ENCODE measurements at places on chromosomes 13 and 19.
A peak's percentile ranks its signal among the peaks of the same experiment; 100 is the strongest.

- DNase-seq = no peak
Observed at GRCh38 chr19:30853036-30853435, 480.9 kb downstream of the ZNF536 start.

GRCh38 chr19:24141612-24142011 is 54.6 kb downstream of the ZNF254 start:
- DNase-seq = no peak

DNA sequence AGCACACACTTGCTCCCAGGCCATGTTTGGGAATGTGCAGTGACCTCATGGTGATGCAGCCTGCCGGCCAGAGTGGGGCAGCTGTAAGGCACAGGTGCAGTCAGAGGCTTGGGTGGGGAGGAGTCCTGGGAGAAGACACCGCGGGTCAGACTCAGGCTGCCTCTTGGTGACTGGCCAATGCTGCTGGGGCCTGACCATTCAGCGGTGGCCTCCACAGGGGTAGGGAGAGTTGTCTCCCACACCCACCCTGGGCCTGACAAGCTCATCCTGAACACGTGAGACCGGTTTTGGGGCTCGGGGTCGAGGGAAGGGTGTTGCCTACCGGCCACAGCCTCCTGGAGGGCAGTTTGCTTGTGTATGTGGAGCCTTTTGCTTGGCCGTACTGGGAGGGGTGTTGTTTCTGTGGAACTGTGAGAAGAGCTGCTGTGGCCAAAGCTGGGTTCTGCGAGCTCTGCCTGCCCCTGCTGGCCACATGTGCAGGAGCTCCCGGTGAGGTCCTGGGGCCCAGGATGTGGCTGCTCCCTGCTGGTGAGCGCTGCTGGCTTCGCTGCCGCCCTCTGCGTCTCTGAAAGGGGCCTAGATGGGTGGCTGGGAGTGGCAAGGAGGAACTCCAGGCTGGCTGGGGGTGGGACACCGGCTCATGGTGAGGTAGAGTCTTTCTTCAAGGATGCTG is 22.1 kb downstream of the UPF1 start:
- no peak for DNase-seq

DNA sequence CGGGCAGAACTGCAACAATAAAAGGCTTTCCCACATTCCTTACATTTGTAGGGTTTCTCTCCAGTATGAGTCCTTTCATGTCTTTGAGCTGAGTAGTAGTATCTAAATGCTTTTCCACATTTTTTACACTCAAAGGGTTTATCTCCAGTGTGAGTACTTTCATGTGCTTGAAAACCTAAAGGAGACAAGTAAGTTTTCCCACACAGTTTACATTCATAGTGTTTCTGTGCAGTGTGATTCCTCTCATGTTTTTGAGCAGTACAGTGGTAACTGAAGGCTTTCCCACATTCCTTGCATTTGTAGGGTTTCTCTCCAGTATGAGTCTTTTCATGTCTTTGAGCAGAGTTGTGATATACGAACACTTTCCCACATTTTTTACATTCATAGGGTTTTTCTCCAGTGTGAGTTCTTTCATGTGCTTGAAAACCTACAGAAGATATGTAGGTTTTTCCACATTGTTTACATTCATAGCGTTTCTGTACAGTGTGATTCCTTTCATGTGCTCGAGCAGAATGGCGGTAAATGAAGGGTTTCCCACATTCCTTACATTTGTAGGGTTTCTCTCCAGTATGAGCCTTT is 47.0 kb downstream of the ZNF44 start:
- no peak for DNase-seq

GRCh38 chr13:33208290-33209220 is 77.0 kb downstream of the STARD13 start:
- DNase-seq = no peak

DNA sequence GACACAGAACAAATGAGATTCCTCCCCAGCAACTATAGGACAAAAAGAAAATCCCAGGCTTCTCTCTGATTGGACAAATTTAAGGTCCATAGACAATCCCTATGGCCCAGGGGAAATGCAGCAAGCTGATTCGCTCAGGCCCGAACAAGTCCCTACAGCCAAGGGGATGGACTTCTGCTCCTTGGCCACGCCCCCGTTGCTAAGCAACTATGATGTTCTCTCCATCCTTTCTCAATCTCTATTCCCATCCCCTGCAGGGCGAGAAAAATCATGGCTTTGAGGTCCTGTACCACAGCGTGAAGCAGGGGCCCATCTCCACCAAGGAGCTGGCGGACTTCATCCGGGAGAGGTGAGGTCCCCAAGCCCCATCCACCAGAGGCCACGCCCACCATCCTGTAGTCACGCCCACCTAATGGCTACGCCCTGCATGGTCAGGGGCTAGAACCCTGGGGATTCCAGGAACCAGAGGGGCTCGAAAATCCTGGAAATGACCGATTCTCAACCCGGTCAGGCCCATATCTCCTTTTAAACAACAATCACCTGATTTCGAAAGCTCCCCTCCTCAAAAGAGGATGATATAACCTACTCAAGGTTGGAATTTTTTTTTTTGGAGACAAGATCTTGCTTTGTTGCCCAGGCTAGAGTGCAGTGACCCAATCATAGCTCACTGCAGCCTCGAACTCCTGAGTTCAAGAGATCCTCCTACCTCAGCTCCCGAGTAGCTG is 11.4 kb downstream of the FCHO1 start:
- no peak for DNase-seq

DNA sequence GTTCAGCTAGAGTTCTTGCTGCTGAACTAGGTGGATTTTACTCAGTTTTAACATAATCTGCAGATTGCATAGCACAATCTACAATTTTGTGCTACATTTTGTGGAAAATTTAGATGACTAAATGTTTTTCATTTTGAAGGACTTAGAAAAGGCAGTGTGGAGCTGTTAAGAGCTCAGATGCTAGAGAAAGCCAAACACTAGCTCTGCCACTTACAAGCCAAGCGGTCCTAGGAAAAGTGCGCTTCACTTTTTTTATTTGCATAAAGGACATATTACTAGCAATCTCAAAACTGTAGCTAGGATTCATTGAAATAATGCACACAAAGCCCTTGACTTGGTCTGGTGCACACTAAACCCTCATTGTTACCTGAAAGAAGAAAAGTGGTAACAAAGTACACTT is 8.1 kb upstream of the CSNK1A1L start:
- no peak for DNase-seq

- DNase-seq = peak; percentile 67
Observed at GRCh38 chr19:16371540-16371986, 46.9 kb downstream of the KLF2 start.

- no peak for DNase-seq
Observed at GRCh38 chr13:113407531-113408393, 43.8 kb upstream of the GRTP1 start.

DNA sequence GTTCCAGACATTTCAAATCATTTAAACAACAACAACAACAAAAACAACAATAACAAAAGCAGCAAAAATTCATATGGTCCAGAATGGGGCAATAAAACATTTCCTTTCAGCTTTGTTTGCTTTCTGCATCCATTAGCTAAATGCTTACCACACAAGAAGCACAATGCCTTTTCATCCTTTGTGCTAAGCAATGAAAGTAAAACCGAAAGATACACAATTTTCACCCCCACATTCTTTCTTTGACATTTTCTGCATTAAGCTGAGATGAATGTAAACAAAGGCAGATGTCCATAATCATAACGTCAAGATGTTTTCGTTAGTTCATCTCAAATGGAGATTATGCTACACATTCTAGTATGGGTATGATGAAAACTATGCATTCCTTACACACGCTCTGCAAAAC is 568.5 kb downstream of the SLITRK6 start:
- DNase-seq = no peak

- DNase-seq = no peak
Observed at GRCh38 chr19:5682107-5682482, 1.3 kb downstream of the HSD11B1L start.

DNA sequence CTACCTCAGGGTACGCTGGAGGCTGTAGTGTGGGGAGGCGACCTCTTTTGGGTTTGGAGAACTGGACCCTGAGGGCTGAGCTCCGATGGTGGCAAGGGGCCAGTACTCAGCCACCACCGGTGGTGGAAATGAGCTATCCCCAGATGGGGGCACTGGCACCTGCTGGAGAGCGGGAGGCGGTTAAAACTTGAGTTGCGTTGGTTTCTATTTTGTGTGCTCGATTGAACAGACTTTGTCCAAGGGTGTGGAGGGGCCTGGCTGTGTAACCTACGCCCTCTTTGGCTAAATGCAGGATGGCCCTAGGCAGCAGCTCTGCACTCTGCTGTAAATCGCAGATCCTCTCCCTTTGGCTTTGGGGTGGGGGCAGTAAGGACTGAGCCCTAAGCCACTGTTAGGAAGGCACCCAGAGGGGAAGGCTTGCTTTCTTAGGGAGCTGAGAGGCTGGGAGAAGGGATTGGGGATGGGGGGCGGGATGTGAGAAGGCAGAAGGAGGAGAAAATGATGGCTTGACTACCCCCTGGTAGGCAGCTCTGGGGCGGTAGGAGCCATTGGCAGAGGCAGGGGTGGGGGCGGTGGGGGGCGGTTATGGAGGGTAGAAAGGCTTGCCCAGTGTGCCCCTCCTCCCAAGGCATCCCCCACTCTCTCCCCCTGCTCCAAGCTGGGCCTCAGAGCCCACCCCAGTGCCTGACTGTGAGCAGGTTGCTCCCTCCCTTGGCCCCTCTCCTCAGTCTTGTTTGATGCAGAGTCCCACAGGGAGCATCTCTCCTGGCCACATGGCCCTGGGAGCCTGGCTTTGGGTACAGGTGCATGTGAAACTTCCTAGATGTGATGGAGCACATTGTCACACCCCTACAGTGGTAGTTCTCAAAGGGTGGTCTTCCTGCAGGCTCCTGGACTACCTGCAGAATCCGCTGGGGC is 5.0 kb downstream of the VSTM2B start:
- DNase-seq = no peak

DNA sequence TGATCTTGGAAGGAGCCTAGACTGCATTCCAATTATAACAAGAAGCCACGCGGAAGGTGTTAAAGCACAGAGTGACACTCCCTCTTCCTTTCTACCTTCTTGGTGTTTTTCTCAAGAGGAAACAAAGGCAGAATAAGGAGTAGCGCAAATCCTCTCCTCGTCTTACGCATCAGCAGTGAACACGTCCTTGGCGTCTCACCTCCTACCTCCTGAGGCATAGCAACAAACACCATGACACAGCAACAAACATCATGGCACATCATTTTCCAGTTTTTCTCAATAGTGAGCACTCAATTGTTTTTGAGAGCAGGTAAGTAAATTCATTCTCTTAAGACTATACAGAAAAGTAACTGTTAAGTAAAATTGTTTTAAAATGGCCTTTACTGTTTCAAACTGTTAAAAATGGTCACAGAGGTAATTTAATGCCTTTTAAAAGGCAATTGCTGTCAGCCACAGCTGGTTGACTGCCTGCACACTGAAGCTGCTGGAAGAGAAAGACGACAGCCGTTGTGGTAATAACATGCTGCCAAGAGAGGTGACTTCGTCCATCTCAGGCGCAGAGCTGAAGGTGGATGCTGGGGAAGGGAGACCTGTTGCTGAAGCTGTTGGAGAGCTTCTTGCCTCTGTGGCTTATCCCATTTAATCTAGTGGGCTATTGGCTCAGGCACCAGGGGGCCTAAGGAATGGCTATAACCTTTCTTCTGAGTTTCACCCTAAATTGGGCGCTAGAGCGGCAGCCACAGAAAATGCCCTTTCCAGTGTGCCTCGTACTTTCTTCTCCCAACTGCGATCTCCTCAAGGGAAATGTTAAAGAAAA is 703.7 kb downstream of the UQCRFS1 start:
- no peak for DNase-seq

GRCh38 chr13:108895220-108895704 is 265.9 kb downstream of the MYO16 start:
- DNase-seq = no peak

DNA sequence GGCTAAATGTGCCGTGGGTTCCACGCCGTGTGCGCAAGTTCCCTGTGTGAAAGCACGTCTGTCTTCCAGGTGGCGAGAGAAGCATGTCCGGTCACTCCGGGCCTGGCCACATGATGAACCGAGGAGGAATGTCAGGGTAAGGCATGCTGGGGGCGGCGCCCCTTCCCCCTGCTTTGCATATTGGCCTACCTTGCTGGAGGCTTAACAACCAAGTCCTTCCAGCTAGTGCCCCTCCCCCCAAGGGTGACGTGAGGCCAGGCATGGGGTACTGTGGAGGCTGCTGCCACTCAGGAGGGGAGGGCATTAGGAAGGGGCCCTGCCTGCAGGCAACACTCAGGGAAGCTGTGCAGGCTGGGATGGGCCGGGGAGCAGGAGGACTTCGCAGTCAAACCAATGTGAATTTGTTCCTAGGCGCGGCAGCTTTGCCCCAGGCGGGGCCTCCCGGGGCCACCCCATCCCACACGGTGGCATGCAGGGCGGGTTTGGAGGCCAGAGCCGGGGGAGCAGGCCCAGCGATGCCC is 12.5 kb downstream of the MICOS13 start:
- no peak for DNase-seq

GRCh38 chr13:76489274-76489673 is 396.9 kb downstream of the KCTD12 start:
- no peak for DNase-seq

- peak; percentile 78 for DNase-seq
Observed at GRCh38 chr19:48635263-48635965, 1.8 kb downstream of the DBP start.
